Left kidney (tissue), 8 donors: ENCODE measurements at places on chromosomes 6 and 20. TPM values are rescaled to one million over a fixed set of nuclear protein-coding genes. Genes with fewer than 3 reads are reported as not detected.

The HIVEP2 gene
- polyA plus RNA-seq = 12.3 TPM

The SPATS1 gene
- not detected for polyA plus RNA-seq

DNA sequence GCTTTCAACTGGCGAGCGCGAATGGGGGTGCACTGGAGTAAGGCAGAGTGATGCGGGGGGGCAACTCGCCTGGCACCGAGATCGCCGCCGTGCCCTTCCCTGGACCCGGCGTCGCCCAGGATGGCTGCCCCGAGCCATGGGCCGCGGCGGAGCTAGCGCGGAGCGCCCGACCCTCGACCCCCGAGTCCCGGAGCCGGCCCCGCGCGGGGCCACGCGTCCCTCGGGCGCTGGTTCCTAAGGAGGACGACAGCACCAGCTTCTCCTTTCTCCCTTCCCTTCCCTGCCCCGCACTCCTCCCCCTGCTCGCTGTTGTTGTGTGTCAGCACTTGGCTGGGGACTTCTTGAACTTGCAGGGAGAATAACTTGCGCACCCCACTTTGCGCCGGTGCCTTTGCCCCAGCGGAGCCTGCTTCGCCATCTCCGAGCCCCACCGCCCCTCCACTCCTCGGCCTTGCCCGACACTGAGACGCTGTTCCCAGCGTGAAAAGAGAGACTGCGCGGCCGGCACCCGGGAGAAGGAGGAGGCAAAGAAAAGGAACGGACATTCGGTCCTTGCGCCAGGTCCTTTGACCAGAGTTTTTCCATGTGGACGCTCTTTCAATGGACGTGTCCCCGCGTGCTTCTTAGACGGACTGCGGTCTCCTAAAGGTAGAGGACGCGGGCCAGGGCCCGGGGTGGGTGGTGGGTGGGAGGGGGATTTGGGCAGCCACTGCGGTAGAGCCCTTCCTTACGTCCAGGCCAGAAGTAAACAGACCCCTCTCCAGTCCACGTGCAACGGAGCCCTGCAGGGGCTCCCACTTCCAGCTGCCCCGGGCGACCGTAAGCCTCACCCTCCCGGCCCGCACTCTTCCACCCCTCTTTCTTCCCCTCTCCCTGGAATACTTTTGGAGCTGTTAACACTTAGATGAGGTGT is 998 bp downstream of the BMP2 start:
- peak; percentile 25 for DNase-seq

GRCh38 chr20:44075191-44075949 is 111.6 kb downstream of the JPH2 start:
- no peak for DNase-seq
